ENCODE measurements at places on chromosomes 6 and 20. TPM values are rescaled to one million over a fixed set of nuclear protein-coding genes. Genes with fewer than 3 reads are reported as not detected.

Gene HNF4A
- total RNA-seq = not detected

Gene PNLDC1
- total RNA-seq = not detected

Gene CFAP206
- total RNA-seq = 3.1 TPM

Gene MCCD1
- total RNA-seq = not detected

Gene BPI
- not detected for total RNA-seq

Gene GDAP1L1
- total RNA-seq = 121 TPM

Gene COL19A1
- total RNA-seq = 4.7 TPM

Gene TULP4
- total RNA-seq = 740 TPM

Gene RSPO3
- 23.5 TPM for total RNA-seq

Gene GPLD1
- total RNA-seq = 19.7 TPM

Gene PDYN
- 1.6 TPM for total RNA-seq

Gene BCAS4
- 12.5 TPM for total RNA-seq

Gene MYL9
- not detected for total RNA-seq

Gene ISM1
- 0.63 TPM for total RNA-seq

Gene MSH5
- total RNA-seq = 14.1 TPM

Gene AVP
- not detected for total RNA-seq

Gene ELOVL2
- 45.7 TPM for total RNA-seq

Gene ANKRD66
- 0.31 TPM for total RNA-seq

Gene ULBP3
- 6.3 TPM for total RNA-seq

Gene SLC35D3
- total RNA-seq = not detected

Gene CLVS2
- 70.1 TPM for total RNA-seq

Gene WFDC13
- total RNA-seq = not detected

Gene C6orf163
- total RNA-seq = 23.5 TPM

Gene ERVFRD-1
- total RNA-seq = not detected

Gene TFAP2D
- total RNA-seq = not detected

Gene WFDC2
- 4.4 TPM for total RNA-seq

Gene CLIC1
- total RNA-seq = 20.0 TPM

Gene SIRPB2
- total RNA-seq = 1.3 TPM

Gene AGER
- 0.63 TPM for total RNA-seq

Gene MAP3K5
- 8.5 TPM for total RNA-seq

Gene SIRT5
- total RNA-seq = 24.4 TPM

Data from parietal lobe (tissue), 2 donors.